ENCODE measurements at places on chromosomes 13 and 19.

DNA sequence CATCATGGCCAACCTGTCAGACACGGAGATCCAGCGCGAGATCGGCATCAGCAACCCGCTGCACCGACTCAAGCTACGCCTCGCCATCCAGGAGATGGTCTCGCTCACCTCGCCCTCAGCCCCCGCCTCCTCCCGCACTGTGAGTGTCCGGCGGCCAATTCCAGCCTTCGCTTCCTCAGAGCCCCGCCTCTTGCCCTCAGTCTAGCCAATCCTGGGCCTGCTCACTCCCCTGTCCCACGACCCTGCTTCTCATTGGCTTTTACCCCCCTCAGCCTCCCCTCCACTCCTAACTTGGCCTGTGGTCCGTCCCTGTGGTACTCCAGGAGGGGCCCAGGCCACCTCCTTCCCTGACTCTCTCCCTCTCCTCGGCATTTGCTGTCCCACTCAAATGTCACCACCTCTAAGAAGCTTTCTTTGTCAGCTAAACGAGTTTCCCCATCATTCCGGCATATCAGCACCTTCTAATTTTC is 12.3 kb downstream of the HRC start:
- H3K27me3 ChIP-seq, result no peaks in the 10 kb centered on the region
- no peaks in the 10 kb centered on the region for H3K36me3 ChIP-seq
- H3K4me1 ChIP-seq, result peaks cover 15% of the 10 kb centered on the region

DNA sequence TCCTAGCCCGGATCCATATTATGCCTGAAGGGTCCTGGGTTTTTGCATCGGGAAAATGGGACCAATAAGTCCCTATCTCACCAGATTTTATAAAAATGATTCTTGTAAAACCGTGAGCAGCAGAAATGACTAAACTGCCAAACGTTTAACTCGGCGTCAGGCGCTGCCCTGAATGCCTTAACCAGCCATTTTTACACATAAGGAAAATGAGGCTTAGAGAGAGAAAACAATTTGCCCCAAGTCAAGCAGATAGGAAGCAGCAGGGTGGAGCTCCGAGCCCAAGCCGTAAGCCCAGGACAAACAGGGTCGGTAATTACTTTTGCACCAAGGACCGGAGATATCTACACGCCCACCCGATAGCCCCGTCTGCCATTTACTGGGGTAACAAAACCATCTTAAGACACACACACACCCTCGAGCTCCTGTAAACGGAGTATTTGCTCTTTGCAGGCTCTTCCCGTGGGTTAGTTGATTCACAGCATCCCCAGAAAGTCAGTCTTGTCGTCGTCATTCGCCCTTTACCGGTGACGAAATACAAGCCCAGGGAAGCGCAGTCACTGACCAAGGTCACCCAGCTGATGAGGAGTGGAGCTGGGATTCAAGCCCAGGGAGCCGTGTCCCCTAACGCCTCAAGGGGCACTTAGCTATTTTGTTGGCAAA is 16.0 kb upstream of the MRI1 start:
- peak overlapping the region; percentile 91 for H3K4me3 ChIP-seq
- H3K36me3 ChIP-seq, result peaks cover 22% of the 10 kb centered on the region
- no peak for DNase-seq
- H3K27ac ChIP-seq, result peak overlapping the region; percentile 95
- peaks cover 14% of the 10 kb centered on the region for H3K4me1 ChIP-seq

DNA sequence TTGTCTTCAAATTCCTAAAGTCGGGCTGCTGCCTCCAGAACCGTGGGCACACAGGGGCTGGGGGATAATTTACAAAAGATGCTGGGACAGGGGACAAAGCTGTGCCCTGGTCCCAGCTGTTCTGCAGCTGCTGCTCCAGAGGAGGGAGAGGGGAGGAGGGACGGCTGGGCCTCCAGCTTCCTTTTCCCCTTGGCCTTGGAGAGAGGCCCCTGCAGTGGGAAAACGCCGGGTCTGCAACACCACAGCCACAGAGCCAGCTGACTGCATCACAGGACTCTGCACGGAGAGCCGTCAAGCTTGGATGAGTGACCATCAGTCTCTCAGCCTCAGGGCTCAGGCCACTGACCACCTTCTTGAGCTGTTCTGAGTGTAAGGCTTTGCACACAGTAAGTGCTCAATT is 6.1 kb downstream of the DOCK6 start:
- peak overlapping the region; percentile 28 for H3K27ac ChIP-seq
- H3K4me3 ChIP-seq, result no peak overlapping the region
- H3K36me3 ChIP-seq, result no peaks in the 10 kb centered on the region
- DNase-seq, result no peak
- H3K4me1 ChIP-seq, result peaks cover 3% of the 10 kb centered on the region
- no peaks in the 10 kb centered on the region for H3K27me3 ChIP-seq

GRCh38 chr13:52319876-52320275 is 86.1 kb downstream of the THSD1 start:
- DNase-seq, result no peak
- no peaks in the 10 kb centered on the region for H3K27me3 ChIP-seq
- no peak overlapping the region for H3K4me3 ChIP-seq
- H3K36me3 ChIP-seq, result no peaks in the 10 kb centered on the region
- no peaks in the 10 kb centered on the region for H3K4me1 ChIP-seq
- no peak overlapping the region for H3K27ac ChIP-seq

DNA sequence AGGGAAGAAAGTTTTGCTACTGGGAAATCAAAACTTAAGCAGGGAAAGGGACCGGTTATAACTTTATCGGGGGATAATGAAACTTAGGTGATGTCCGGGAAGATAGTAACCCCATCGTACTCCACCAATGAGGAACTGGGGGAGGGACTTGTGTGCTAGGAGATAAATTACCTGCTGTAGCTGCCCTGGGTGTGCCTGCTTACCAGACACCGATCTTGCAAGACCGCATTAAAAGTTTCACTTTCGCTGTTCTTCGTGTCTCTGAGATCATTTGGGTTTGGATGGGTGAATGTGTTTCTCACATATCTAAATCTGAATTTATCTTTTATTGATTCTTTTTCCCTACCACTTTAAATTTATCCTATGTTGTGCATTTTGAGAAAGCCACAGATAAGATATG is 381.4 kb downstream of the SLITRK6 start:
- no peak overlapping the region for H3K4me3 ChIP-seq
- H3K27ac ChIP-seq, result no peak overlapping the region
- H3K36me3 ChIP-seq, result no peaks in the 10 kb centered on the region
- DNase-seq, result no peak
- no peaks in the 10 kb centered on the region for H3K4me1 ChIP-seq

- no peaks in the 10 kb centered on the region for H3K27me3 ChIP-seq
- no peak overlapping the region for H3K4me3 ChIP-seq
- H3K4me1 ChIP-seq, result peaks cover 9% of the 10 kb centered on the region
- no peak overlapping the region for H3K27ac ChIP-seq
Observed at GRCh38 chr13:23443878-23444277, 10.4 kb upstream of the SACS start.

DNA sequence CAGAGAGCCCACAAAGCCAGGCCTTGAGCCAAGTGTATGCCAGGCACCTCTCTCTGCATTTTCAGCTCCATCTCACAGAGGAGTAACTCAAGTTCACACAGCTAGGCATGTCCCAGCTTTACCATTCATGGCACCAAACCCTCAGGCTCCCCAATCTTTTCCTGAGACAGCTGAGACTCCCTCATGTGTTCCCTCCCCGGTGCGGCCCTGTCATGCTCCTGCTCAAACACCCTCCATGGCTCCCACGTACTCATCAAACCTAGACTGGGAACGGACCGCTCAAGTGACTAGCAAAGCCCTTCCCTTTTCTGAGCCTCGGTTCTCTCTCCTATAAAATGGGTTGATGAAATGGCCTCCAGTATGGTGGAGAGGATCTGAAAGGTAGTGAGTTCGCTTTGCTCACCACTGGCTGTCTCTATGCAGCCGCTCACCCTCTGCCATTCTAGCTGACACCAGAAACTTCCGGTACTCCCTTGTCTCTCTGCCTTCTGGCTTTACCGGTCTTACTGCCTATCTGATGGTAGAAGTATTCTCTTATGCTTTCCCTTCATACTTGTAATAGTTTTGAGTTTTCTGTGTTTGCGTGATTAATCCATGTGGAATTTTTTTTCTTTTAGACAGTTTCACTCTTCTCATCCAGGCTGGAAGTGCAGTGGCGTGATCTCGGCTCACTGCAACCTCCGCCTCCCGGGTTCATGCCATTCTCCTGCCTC is 7.8 kb upstream of the SLC44A2 start:
- no peaks in the 10 kb centered on the region for H3K27me3 ChIP-seq
- H3K4me3 ChIP-seq, result no peak overlapping the region
- peaks cover 12% of the 10 kb centered on the region for H3K4me1 ChIP-seq
- H3K27ac ChIP-seq, result peak overlapping the region; percentile 55
- DNase-seq, result no peak
- no peaks in the 10 kb centered on the region for H3K36me3 ChIP-seq

DNA sequence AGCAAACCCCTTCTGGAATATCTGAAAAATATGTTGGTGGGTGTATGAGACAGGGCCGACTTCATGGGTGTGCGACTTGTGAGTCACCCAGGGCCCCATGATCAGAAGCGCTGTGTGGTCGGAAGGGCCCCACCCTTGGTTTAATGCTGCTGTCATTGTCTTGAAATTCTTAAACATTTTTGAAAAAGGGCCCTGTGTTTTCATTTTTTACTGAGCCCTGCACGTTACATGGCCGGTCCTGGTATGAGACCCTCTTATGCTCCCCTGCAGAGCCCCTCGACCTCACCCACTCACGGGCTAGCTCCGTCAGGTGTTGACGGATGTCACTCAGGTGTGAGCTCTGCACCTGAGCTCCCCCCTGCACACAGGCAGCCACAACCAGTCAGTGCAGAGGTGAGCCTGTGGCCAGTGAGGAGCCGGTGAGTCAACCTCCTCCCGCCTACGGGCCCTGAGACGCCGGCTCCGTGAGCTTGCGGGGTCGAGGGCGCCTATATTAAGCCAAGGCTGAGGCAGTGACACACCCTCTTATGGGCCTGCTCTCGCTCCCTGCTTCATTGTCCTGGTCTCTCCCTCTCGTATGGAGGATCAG is 27.7 kb downstream of the GADD45B start:
- H3K36me3 ChIP-seq, result no peaks in the 10 kb centered on the region
- H3K27me3 ChIP-seq, result no peaks in the 10 kb centered on the region
- H3K27ac ChIP-seq, result no peak overlapping the region
- DNase-seq, result no peak
- H3K4me3 ChIP-seq, result no peak overlapping the region

DNA sequence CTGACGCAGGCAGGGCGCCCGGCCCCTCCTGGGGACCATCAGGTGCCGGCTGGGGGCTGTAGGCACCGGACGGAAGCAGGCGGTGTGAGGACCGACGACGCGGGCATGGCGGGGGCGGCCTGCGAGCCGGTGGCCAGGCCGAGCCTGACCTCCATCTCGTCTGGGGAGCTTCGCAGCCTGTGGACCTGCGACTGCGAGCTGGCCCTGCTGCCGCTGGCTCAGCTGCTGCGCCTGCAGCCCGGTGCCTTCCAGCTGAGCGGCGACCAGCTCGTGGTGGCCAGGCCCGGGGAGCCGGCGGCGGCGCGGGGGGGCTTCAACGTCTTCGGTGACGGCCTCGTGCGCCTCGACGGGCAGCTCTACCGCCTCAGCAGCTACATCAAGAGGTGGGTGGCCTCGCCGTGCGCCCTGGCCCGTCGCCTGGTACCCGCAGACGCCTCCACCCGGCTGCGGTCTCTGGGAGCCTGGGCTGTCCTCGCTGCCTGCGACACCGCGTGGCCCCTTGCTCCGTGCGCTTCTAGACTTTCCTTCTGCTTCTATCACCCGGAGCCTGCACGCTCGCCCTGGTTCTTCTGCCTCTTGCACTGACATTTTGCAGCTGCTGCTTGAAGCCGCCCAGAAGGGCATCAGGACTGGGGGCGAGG is 460 bp downstream of the MEDAG start:
- H3K36me3 ChIP-seq, result no peaks in the 10 kb centered on the region
- no peaks in the 10 kb centered on the region for H3K4me1 ChIP-seq

DNA sequence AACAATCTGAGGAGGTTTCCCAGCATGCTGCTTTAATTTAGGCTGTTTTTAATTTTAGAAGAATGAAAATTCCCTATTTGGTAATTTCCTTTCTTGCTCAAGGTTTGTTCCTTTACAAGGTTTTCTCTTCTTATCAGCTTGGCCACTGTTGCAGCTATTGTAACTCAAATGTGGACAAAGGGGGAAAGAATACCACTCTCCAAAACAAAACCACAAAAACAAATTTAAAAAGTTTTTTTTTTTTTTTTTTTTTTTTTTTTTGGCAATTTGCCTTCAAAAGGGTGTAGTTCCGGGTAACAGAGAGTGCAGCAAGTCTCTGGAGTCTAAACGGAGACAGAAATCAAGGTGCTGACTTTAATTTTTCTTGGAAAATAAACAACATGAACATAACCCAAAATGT is 306.4 kb upstream of the ARGLU1 start:
- no peaks in the 10 kb centered on the region for H3K4me1 ChIP-seq
- no peaks in the 10 kb centered on the region for H3K27me3 ChIP-seq
- no peak overlapping the region for H3K4me3 ChIP-seq
- no peaks in the 10 kb centered on the region for H3K36me3 ChIP-seq
- peak overlapping the region; percentile 62 for H3K27ac ChIP-seq
- DNase-seq, result no peak

DNA sequence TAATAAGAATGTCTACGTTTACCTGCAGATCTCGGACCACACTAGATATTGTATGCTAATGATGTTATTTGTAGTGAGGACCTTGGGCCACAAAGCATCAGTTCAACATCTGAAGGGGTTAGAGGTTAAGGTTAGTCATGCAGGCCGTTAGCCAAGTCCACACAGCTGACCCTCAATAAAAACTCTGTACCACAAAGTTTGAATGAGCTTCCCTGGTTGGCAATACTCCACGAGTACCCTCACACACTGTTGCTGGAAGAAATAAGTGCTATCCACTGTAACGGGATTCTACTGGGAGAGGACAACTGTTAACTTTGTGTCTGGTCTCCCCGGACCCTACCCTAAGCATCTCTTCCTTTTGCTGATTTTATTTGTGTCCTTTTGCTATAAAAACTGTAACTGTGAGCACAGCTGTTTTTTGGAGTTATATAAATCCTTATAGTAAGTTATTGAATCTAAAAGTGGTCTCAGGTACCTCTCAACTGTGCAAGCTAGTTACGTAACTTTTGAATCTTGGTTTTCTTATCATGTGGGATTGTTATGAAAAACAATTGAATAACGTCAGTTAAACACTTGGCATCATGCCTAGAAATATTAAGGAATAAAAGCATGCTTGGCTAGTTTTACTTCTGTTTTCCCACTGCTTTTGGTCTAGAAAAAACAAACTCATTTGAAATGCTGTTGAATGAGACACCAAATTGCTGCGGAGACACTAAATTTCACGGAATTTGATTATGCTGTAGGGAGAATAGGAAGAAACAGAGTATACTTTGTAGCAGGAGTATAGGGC is 181.5 kb downstream of the DNAJC3 start:
- no peak overlapping the region for H3K27ac ChIP-seq
- H3K4me3 ChIP-seq, result no peak overlapping the region
- DNase-seq, result no peak
- H3K36me3 ChIP-seq, result no peaks in the 10 kb centered on the region
- no peaks in the 10 kb centered on the region for H3K4me1 ChIP-seq
- no peaks in the 10 kb centered on the region for H3K27me3 ChIP-seq

GRCh38 chr13:41917641-41918040 is 43.3 kb downstream of the VWA8 start:
- DNase-seq, result no peak
- H3K4me3 ChIP-seq, result no peak overlapping the region
- no peaks in the 10 kb centered on the region for H3K36me3 ChIP-seq
- H3K4me1 ChIP-seq, result peaks cover 63% of the 10 kb centered on the region

Data from gastrocnemius medialis (tissue), 4 donors.